ENCODE measurements at places on chromosomes 16 and 17. TPM values are rescaled to one million over a fixed set of nuclear protein-coding genes. Genes with fewer than 3 reads are reported as not detected.

DNA sequence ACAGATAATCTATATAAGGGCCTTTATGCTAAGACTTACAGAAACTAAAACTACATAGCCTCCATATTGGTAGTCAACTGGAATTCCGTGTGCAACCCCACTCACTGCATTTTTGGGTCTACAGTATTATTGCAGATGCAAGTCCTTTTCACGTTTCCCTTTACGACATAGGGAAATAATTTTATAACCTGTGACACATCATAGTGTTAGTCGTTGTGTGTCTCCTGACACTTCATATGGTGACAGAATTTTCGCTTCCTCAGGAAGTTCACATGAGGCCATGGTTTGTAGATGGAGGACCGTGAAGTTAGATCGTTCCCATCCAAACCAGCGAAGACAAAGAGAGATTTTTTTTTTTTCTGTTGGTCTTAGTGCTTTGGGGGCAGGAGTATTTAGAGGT is 15.7 kb upstream of the MRC2 start:
- H3K36me3 ChIP-seq = peaks cover 66% of the 10 kb centered on the region
- no peak overlapping the region for H3K4me3 ChIP-seq
- no peak overlapping the region for H3K27ac ChIP-seq
- H3K27me3 ChIP-seq = no peaks in the 10 kb centered on the region

DNA sequence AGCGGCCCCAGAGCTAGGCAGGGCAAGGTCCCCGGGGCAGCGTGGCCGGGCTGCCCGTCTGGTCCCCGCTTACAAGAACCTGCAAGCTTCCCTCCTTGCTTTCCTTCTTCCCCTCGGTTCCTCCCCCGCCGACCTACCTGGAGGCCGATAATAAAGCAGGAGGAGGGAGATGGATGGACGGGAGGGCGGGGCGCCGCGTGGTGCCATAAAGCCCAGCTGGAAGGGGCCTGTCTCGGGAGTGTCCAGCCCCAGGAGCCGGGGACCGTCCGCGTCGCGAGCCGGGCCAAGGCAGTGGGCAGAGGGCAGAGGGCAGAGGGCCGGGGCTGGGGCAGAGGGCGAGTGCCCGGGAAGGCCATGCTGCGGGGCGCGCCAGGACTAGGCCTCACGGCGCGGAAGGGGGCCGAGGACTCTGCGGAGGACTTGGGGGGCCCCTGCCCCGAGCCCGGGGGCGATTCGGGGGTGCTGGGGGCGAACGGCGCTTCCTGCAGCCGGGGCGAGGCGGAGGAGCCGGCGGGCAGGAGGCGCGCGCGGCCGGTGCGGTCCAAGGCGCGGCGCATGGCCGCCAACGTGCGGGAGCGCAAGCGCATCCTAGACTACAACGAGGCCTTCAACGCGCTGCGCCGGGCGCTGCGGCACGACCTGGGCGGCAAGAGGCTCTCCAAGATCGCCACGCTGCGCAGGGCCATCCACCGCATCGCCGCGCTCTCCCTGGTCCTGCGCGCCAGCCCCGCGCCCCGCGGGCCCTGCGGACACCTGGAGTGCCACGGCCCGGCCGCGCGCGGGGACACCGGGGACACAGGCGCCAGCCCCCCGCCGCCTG is at the start of gene BHLHA9:
TSS of gene BHLHA9 (plus strand) at position 235 of the 820 bp plus-strand sequence. CDS start at position 355, 120 bp downstream.
- peaks cover 5% of the 10 kb centered on the region for H3K27me3 ChIP-seq
- H3K4me1 ChIP-seq = peaks cover 21% of the 10 kb centered on the region
- H3K4me3 ChIP-seq = no peak within 1 kb of the TSS

DNA sequence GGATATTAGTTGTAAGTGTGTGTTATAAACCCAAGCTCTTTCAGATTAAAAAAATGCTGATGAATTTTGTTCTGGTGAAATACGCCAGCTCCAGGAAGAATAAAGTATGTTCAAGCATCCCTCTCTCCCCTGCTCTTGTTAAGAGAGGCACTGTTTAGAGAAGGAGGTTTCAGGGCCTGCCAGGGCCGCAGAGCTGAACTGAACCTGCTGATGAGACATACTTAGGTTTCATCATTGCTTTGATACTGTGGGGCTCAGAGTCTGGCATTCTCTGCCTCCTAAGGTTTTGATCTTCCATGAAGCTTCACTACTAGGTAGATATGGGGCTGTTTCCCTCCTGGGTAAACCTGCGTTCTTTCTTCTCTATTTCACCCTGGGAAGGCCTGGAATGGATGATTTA is 175.3 kb upstream of the FAM20A start:
- no peaks in the 10 kb centered on the region for H3K27me3 ChIP-seq
- H3K27ac ChIP-seq = no peak overlapping the region
- DNase-seq = no peak
- no peak overlapping the region for H3K4me3 ChIP-seq

DNA sequence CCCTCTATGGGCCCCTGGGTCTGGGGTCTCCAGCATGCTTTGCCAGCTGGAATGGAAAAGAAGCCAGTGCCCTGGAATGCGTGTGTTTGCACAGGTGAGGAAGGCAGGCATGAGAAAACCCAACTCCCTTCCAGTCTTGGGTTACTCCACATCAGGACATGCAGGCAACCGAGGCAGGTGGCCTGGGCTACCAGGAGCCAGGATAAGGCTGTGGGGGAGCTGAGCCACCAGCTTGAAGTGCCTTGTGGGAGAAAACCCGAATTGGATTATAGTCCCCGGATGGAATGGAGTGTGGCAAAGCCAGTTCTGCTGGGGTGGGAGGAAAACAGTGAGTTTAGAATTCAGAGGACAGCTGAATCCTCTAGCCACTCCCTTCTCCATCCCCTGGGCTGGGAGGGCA is 7.2 kb downstream of the SRCIN1 start:
- peak; percentile 82 for DNase-seq
- H3K27ac ChIP-seq = no peak overlapping the region
- peaks cover 81% of the 10 kb centered on the region for H3K4me1 ChIP-seq
- H3K36me3 ChIP-seq = no peaks in the 10 kb centered on the region
- H3K27me3 ChIP-seq = no peaks in the 10 kb centered on the region
- H3K4me3 ChIP-seq = no peak overlapping the region

KRT12 gene
- polyA plus RNA-seq = 0.31 TPM

- H3K27ac ChIP-seq = no peak overlapping the region
- peaks cover 66% of the 10 kb centered on the region for H3K4me1 ChIP-seq
- peaks cover 25% of the 10 kb centered on the region for H3K27me3 ChIP-seq
These were observed 3.0 kb downstream of the CBX8 start for GRCh38 chr17:79793924-79794304.

DNA sequence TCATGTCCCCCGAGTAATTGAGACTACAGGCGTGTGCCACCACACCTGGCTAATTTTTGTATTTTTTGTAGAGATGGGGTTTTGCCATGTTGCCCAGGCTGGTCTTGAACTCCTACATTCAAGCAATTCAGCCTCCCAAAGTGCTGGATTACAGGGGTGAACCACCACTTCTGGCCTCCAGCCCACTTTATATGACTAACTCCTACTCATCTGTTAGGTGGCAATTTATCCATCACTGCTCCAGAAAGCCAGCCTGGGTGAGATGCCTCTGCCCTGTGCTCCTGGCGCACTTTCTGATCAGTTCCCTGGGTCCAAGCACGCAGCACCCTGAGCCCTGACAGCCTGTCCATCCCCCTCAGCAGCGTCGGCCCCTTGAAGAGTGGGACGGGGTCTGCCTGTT is 29.4 kb downstream of the ADAM11 start:
- H3K27ac ChIP-seq = no peak overlapping the region
- no peaks in the 10 kb centered on the region for H3K4me1 ChIP-seq
- no peak overlapping the region for H3K4me3 ChIP-seq
- H3K27me3 ChIP-seq = peaks cover 39% of the 10 kb centered on the region
- H3K36me3 ChIP-seq = no peaks in the 10 kb centered on the region

ESRP2 gene
- polyA plus RNA-seq = 32.4 TPM

ATP2A3 gene
- 0.10 TPM for polyA plus RNA-seq

- H3K27ac ChIP-seq = no peak overlapping the region
- DNase-seq = no peak
- H3K36me3 ChIP-seq = no peaks in the 10 kb centered on the region
- H3K4me3 ChIP-seq = no peak overlapping the region
- H3K27me3 ChIP-seq = 0 out of 2 replicates have a peak, but pooled peaks cover 1% of the 10 kb centered on the region
- peaks cover 29% of the 10 kb centered on the region for H3K4me1 ChIP-seq
These were observed 39.8 kb upstream of the TMC5 start for GRCh38 chr16:19377864-19378263.

GRIN2A gene
- not detected for polyA plus RNA-seq

DBNDD1 gene
- 40.4 TPM for polyA plus RNA-seq

DNA sequence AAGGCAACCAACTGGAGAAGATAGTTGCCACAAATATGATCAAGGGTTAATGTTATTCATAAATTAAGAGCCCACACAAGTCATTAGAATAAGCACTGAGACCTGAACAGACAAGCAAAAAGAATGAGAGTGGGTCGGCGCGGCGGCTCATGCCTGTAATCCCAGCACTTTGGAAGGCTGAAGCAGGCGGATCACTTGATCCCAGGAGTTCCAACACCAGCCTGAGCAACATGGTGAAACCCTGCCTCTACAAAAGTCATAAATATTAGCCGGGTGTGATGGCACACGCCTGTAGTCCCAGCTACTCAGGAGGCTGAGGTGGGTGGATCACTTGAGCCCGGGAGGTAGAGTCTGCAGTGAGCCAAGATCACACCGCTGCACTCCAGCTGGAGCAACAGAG is 40.7 kb upstream of the STH start:
- no peaks in the 10 kb centered on the region for H3K36me3 ChIP-seq
- no peak for DNase-seq
- no peaks in the 10 kb centered on the region for H3K27me3 ChIP-seq
- H3K27ac ChIP-seq = no peak overlapping the region

VTN gene
- 230 TPM for polyA plus RNA-seq

DNA sequence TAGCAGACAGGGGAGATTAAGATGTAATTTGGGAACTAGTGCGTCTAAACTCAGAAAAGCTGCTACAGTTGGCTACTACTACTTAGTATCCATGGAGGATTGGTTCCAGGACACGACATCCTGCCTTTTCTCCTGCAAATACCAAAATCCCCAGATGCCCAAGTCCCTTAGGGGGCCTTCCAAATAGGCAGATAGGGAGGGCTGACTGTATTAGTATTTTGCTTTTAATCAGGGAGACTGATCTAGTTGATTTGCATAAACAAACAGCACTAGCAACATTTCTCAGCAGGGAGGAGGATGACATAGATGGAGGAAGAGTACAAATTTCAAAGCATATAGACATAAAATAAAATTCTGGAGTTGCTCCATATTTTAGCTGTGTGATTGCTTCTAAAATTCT is 621.6 kb upstream of the GOT2 start:
- H3K4me3 ChIP-seq = no peak overlapping the region
- H3K4me1 ChIP-seq = no peaks in the 10 kb centered on the region
- no peaks in the 10 kb centered on the region for H3K27me3 ChIP-seq
- no peak overlapping the region for H3K27ac ChIP-seq

DNA sequence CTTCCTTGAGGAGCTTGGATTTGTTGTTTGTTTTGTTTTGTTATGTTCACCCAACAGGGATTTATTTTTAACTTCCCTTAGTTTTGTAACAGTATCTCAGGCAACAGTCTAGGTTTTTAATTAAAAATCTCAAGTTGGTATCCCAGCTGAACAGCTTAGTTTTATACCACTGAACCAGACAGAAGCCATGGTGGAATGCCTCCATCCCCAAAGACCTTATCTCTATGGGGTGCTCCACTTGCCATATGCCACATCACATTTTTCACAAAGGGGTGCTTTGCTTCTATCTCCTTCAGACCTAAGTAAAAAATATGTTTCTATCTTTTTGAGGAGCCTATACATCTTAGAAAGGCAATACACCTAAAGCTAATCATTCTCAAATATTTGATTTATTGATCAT is 715.8 kb upstream of the KIF2B start:
- no peaks in the 10 kb centered on the region for H3K36me3 ChIP-seq
- no peaks in the 10 kb centered on the region for H3K27me3 ChIP-seq
- DNase-seq = no peak
- no peak overlapping the region for H3K4me3 ChIP-seq
- no peaks in the 10 kb centered on the region for H3K4me1 ChIP-seq

DNA sequence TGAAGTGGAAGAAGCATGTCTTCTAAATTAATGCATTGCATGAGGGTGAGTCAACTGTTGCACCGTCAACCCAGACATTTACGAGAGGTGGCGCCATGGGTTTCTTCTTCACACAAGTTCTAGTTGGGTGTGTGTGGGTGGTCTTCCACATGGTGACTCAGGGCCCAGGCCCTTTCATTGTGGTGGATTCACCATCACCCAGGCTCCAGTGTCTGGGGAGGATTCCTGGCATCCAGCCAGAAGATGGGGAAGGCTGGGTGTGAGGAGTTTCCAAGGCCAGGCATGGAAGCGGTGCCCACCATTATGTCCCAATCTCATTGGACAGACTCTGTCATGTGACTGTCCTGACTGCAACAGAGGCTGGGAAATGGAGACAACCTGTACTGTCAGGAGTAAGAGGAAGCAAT is 21.4 kb upstream of the JPH3 start:
- H3K36me3 ChIP-seq = no peaks in the 10 kb centered on the region
- H3K4me3 ChIP-seq = no peak overlapping the region
- DNase-seq = no peak
- H3K27ac ChIP-seq = no peak overlapping the region
- H3K27me3 ChIP-seq = peaks cover 65% of the 10 kb centered on the region
- H3K4me1 ChIP-seq = peaks cover 10% of the 10 kb centered on the region

EPX gene
- not detected for polyA plus RNA-seq
